ENCODE measurements at places on chromosomes 4 and X.

GRCh38 chrX:31546126-31546525 lies 474.3 kb upstream of the FTHL17 start:
- no peaks in the 10 kb centered on the region for H3K36me3 ChIP-seq
- H3K27ac ChIP-seq, result no peak overlapping the region
- H3K4me1 ChIP-seq, result no peaks in the 10 kb centered on the region

GRCh38 chr4:98482503-98482846 lies 175.9 kb downstream of the TSPAN5 start:
- DNase-seq, result no peak
- H3K4me1 ChIP-seq, result peaks cover 16% of the 10 kb centered on the region
- no peak overlapping the region for H3K4me3 ChIP-seq
- H3K36me3 ChIP-seq, result no peaks in the 10 kb centered on the region

GRCh38 chr4:15004739-15005301 lies 2.5 kb downstream of the CPEB2 start:
- H3K4me1 ChIP-seq, result peaks cover 17% of the 10 kb centered on the region
- peak; percentile 16 for DNase-seq
- no peaks in the 10 kb centered on the region for H3K27me3 ChIP-seq
- peak overlapping the region; percentile 98 for H3K27ac ChIP-seq
- H3K36me3 ChIP-seq, result peaks cover 41% of the 10 kb centered on the region

DNA sequence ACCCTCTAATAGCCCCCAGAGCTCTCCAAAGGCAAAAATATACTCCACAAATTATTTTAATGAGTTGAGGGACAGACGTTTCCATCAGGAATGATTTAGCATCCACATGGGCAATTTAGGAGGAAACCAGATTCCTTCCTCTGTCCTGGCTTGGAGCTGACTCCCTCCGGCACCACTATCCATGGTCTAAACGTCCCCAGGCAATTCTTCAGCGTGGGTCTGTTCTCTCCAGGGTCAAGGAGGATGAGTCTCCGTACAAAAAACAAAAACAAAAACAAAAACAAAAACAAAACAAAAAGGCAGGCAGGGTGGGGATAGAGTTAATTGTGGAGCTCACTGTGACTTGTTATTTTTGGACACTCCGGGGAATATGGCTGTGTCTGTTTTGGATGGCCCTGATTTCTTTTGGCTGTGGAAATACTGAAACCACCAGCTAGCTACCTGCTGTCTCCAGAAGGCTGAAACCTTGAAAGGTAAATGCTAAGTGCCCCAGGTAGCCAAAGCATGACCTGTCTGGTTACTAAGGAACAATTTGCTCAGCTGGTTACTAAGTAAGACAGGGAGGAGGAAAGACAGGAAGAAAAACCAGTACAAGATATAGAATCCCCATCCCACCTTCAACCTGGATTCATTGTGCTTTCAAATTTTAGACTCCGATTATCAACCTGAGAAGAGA lies 419.1 kb upstream of the LCORL start:
- no peak overlapping the region for H3K27ac ChIP-seq
- no peaks in the 10 kb centered on the region for H3K36me3 ChIP-seq
- H3K27me3 ChIP-seq, result no peaks in the 10 kb centered on the region
- DNase-seq, result no peak

- no peak for DNase-seq
- no peaks in the 10 kb centered on the region for H3K36me3 ChIP-seq
- H3K27me3 ChIP-seq, result no peaks in the 10 kb centered on the region
- no peaks in the 10 kb centered on the region for H3K4me1 ChIP-seq
- H3K4me3 ChIP-seq, result no peak overlapping the region
These were observed 40.8 kb downstream of the RHOXF2B start for GRCh38 chrX:120036704-120037103.

GRCh38 chr4:37864786-37865185 lies 26.1 kb upstream of the TBC1D1 start:
- peaks cover 9% of the 10 kb centered on the region for H3K36me3 ChIP-seq
- H3K27me3 ChIP-seq, result no peaks in the 10 kb centered on the region
- no peaks in the 10 kb centered on the region for H3K4me1 ChIP-seq
- no peak for DNase-seq
- no peak overlapping the region for H3K27ac ChIP-seq

GRCh38 chr4:81470456-81471297 lies 1.0 kb downstream of the RASGEF1B start:
- peaks cover 39% of the 10 kb centered on the region for H3K36me3 ChIP-seq
- peak overlapping the region; percentile 93 for H3K4me3 ChIP-seq
- H3K4me1 ChIP-seq, result peaks cover 35% of the 10 kb centered on the region
- DNase-seq, result peak; percentile 24

DNA sequence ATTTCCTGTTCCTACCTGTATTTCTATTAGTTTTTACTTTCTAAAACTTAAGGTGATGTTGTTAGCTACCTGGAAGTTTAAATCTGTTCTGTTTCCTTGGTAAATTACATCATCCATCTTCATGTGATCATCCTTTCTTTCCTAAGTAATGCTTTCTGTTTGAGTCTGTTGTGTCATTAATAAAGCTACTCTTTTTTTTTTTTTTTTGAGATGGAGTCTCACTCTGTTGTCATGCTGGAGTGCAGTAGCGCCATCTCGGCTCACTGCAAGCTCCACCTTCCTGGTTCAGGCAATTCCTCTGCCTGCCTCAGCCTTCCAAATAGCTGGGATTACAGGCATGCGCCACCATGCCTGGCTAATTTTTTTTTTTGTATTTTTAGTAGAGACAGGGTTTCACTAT lies 73.3 kb downstream of the FIP1L1 start:
- peaks cover 55% of the 10 kb centered on the region for H3K36me3 ChIP-seq
- no peaks in the 10 kb centered on the region for H3K27me3 ChIP-seq
- H3K27ac ChIP-seq, result peak overlapping the region; percentile 51
- DNase-seq, result no peak
- no peak overlapping the region for H3K4me3 ChIP-seq

DNA sequence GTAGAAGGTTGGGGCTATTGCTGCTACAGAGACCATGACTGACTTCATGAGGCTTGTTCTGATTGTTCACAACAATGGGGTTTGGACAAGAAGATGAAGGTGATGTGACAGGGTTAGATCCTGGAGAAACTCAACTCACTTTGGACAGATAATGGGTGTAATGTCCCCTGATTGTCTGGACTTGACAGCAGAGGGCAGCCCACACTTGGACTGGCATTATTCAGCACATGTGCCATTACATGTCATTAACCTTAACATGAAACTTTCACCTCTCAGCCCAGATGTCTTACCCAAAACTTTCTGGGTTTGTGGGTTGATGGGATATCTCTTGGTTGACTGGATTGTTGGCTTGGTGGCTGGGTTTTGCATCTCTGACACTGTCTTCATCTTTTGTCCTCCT lies 101.5 kb downstream of the MXRA5 start:
- DNase-seq, result no peak
- no peaks in the 10 kb centered on the region for H3K4me1 ChIP-seq
- H3K27me3 ChIP-seq, result peaks cover 13% of the 10 kb centered on the region
- no peaks in the 10 kb centered on the region for H3K36me3 ChIP-seq
- H3K27ac ChIP-seq, result no peak overlapping the region
- H3K4me3 ChIP-seq, result no peak overlapping the region

- no peak for DNase-seq
- no peak overlapping the region for H3K4me3 ChIP-seq
- no peaks in the 10 kb centered on the region for H3K36me3 ChIP-seq
These were observed 67.5 kb upstream of the CXCL13 start for GRCh38 chr4:77538144-77538543.

- H3K4me3 ChIP-seq, result no peak overlapping the region
- no peaks in the 10 kb centered on the region for H3K4me1 ChIP-seq
- H3K27me3 ChIP-seq, result no peaks in the 10 kb centered on the region
- H3K36me3 ChIP-seq, result no peaks in the 10 kb centered on the region
These were observed 197.3 kb downstream of the OR13H1 start for GRCh38 chrX:131741103-131741581.

GRCh38 chr4:188012426-188012945 lies 16.9 kb downstream of the ZFP42 start:
- no peaks in the 10 kb centered on the region for H3K4me1 ChIP-seq
- H3K27ac ChIP-seq, result no peak overlapping the region
- no peaks in the 10 kb centered on the region for H3K27me3 ChIP-seq
- no peaks in the 10 kb centered on the region for H3K36me3 ChIP-seq
- no peak overlapping the region for H3K4me3 ChIP-seq

DNA sequence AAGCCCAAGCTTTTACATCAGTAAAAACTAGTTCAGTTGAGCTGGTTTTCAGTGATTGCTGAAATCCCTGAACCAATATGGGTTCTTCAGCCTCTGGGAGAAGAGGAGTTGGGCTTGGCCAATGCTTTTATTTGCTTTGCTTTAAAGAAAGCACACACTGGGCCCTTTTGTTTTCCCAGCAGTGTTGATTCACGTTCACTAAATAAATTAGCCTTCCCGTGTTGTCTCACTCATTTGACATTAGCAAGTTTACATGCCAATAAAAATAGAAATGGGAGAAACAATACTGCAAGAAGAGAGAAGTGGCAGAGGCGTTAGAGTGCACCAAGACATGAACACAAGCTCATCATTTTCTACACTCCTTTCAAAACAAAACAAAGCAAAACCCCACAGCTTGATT lies 136.2 kb downstream of the SHROOM3 start:
- no peak for DNase-seq
- no peaks in the 10 kb centered on the region for H3K36me3 ChIP-seq
- H3K4me1 ChIP-seq, result no peaks in the 10 kb centered on the region
- peaks cover 57% of the 10 kb centered on the region for H3K27me3 ChIP-seq

- no peak for DNase-seq
- H3K36me3 ChIP-seq, result peaks cover 39% of the 10 kb centered on the region
- no peaks in the 10 kb centered on the region for H3K27me3 ChIP-seq
- no peak overlapping the region for H3K27ac ChIP-seq
- H3K4me3 ChIP-seq, result no peak overlapping the region
These were observed 114.0 kb downstream of the ZAR1 start for GRCh38 chr4:48604041-48604440.

DNA sequence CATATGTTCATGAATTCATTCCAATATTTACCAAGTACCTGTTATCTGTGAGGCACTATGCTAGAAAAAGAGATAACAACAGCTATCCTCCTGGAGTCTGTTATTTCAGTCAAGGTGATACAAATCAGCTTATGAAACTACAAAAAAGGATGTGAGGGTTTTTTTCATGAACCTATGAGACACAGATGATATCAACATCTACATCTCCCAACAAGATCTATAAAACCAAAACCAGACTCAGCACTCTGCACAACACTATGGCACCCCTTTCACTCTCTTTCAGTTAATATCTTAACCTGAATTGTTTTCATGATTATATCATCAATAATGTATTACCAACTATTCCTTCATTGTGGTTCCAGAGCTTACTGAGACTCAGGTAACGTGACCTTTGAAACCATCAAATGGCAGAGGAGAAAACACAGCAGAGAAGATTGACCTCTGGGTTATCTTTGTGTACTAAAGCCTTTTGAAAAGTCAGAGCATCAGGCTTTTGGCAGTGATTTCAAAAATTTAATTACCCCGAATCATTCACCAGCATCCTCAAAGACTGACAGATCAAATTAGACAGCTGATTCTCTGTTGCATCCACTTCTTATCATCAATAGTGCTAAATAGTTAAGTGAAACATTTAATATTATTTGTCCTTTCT lies 244.6 kb upstream of the FTHL17 start:
- H3K27ac ChIP-seq, result no peak overlapping the region
- H3K4me3 ChIP-seq, result no peak overlapping the region
- H3K4me1 ChIP-seq, result no peaks in the 10 kb centered on the region
- no peaks in the 10 kb centered on the region for H3K36me3 ChIP-seq

GRCh38 chr4:157012781-157013180 lies 41.2 kb upstream of the PDGFC start:
- no peak for DNase-seq
- H3K27me3 ChIP-seq, result no peaks in the 10 kb centered on the region
- H3K27ac ChIP-seq, result no peak overlapping the region
- no peaks in the 10 kb centered on the region for H3K4me1 ChIP-seq

DNA sequence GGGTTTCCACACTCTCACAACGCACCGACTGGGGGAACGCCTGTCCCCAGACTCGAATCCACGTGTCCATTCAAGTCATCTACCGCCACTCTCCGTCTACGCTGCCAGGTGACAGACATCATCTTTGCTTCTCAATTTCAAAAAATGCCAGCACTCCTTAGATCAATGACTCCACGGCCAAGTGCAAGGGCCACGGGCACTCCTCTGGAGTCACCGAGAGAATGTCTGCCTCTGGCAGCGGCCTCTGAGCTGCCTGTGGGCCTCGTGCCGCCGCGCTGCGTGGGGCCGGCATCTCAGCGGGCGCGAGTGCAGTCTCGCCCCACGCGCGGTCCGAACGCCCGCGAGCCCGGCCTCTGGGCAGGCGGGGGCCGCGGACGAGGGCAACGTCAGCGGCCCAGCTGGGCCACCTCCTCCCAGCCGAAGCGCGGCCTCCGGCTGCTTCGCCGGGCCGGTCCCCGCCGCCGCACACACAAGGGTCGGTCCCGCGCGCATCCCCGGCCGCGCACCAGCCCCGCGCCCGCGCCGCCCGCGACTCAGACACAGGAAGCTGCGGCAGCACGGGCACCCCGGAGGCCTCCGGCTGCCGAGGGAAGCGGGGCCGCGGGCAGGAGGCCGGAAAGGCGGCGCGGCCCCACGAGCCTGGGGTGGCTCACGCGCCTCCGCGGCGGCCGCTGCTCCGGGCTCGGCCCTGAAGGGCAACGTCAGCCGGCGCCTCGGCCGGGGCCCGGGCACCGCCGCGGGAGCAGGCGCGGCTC lies 450 bp downstream of the ACSL1 start:
- DNase-seq, result peak; percentile 31
- H3K4me3 ChIP-seq, result peak overlapping the region; percentile 88
- peaks cover 23% of the 10 kb centered on the region for H3K36me3 ChIP-seq
- peaks cover 22% of the 10 kb centered on the region for H3K4me1 ChIP-seq
- no peaks in the 10 kb centered on the region for H3K27me3 ChIP-seq

DNA sequence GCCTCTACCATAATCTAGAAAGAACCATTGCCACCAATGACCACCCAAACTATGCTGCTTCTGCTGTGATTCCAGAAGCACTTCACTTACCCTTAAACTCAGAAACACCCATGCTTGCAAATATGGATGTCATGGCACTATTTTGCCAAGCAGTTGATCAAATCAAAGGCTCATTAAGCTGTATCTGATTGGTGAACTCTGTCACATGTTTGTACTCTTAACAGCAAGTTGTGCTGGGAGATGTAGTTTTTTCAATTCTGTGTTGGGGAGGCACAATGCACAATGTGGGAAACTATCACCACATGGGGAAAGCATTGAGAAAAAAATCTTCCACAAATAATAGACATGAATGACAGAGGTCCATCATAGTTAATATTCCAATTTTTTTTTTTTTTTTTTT lies 19.2 kb upstream of the SPCS3 start:
- H3K27me3 ChIP-seq, result peaks cover 25% of the 10 kb centered on the region
- DNase-seq, result no peak
- no peak overlapping the region for H3K4me3 ChIP-seq
- H3K4me1 ChIP-seq, result no peaks in the 10 kb centered on the region
- no peak overlapping the region for H3K27ac ChIP-seq

DNA sequence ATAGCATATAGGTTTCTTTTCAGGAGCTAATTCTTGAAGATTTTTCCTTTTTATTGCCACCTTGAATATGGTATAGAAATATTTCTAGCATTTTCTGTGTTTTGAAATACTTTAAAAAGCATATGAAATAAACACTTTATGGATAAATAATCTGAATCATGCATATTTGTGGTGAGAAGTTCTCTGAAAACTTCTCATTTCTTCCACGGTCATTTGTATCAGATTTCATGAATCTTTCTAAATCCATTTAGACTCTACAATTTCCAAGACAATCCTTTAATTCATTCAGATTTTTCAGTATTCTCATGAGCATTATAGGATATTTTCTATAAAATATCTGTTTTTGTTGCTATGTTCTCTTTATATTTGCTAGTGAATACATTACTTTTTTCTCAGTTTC lies 16.2 kb upstream of the CA5B start:
- no peak overlapping the region for H3K4me3 ChIP-seq
- H3K27me3 ChIP-seq, result no peaks in the 10 kb centered on the region
- no peaks in the 10 kb centered on the region for H3K4me1 ChIP-seq

All from effector memory CD8-positive, alpha-beta T cell (primary cell).